ENCODE measurements at places on chromosomes 12 and 14. TPM values are rescaled to one million over a fixed set of nuclear protein-coding genes. Genes with fewer than 3 reads are reported as not detected.

Gene MAX
- 69.3 TPM for total RNA-seq

Gene KRT83
- not detected for total RNA-seq

Gene FOXN3
- 35.3 TPM for total RNA-seq

Gene PTPN6
- total RNA-seq: not detected

Gene FLVCR2
- 1.1 TPM for total RNA-seq

Gene CCDC197
- not detected for total RNA-seq

Gene LRP1-AS
- not detected for total RNA-seq

Gene TMEM132D
- not detected for total RNA-seq

Gene CLECL1
- total RNA-seq: not detected

Gene LRRC10
- total RNA-seq: not detected

Gene CPM
- 0.08 TPM for total RNA-seq

Gene CD69
- total RNA-seq: not detected

Gene PRKD1
- 11.5 TPM for total RNA-seq

Gene C12orf50
- not detected for total RNA-seq

Gene CSRNP2
- 19.1 TPM for total RNA-seq

Gene TAS2R30
- 16.4 TPM for total RNA-seq

Gene CLEC2D
- 4.6 TPM for total RNA-seq

Gene SLC2A13
- total RNA-seq: 9.4 TPM

Gene SLC6A12
- not detected for total RNA-seq

Gene LMNTD1
- total RNA-seq: not detected

Gene BDKRB2
- 7.4 TPM for total RNA-seq

Data from fibroblast of the aortic adventitia (primary cell).